B cell (primary cell): ENCODE measurements at places on chromosomes 16 and 17. TPM values are rescaled to one million over a fixed set of nuclear protein-coding genes. Genes with fewer than 3 reads are reported as not detected.

PPP1R1B gene
- not detected in 2 replicates for total RNA-seq

MYCBPAP gene
- total RNA-seq, result 5.1 and 5.5 TPM in 2 replicates

DNA sequence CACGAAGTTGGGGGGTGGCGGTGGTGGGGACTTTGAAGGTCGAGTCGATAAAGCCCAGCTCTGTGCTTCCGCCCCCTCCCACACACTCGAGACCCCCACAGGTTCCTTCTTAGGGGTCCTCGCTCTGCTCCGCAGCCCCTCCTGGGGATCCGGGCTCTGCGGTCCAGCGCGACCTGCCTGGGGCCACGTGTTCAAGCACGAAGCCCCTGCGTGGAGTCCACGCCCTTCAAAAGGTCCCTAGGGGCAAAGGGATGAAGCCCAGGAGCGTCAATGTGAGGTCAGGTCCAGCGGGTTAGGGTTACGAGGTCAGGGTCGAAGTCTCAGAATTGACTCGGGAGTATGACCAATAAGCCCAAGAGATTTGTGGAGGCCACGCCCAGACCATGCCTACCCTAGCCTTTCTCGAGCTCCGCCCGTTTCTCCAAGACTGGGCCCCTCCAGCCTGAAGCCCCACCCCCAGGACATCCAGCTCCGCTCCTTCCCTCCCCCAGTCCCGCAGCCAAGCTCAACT lies 786 bp upstream of the CACNA1G start:
- peak; percentile 58 for DNase-seq

KLHL36 gene
- 133 and 135 TPM in 2 replicates for total RNA-seq

PROCA1 gene
- total RNA-seq, result 24.4 and 26.8 TPM in 2 replicates

EFCAB5 gene
- total RNA-seq, result 2.3 and 3.0 TPM in 2 replicates

- no peak for DNase-seq
Observed at GRCh38 chr16:75913958-75914357, 187.7 kb upstream of the CPHXL start.

DNA sequence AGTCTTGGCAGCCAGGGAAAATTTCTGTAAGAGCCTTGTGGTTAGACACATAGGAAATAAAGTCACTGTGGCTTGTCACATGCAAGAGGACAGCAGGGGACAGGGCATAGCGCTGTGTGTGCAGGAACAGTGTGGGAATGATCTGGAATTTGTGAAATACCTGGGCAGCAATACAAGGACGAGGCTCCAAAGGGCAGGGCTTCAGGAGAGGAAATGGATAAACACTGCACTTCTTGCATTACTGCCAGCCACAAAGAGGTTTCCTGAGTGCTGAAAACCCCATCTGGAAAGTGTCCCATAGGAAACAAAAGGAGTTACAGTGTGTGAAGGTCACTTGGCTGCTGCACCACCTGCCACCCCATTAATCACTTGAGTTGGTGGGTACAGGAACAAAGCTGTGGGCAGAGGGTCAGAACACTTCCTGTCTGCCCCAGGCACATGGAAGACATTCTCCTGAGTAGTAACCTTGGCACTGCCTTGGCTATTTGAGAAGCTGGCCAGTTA lies 12.1 kb upstream of the HP start:
- DNase-seq, result no peak

ABCA5 gene
- 37.2 and 37.8 TPM in 2 replicates for total RNA-seq

- no peak for DNase-seq
Observed at GRCh38 chr16:7765079-7765550, 432.5 kb downstream of the RBFOX1 start.

- DNase-seq, result peak; percentile 50
Observed at GRCh38 chr17:40534371-40535189, 30.7 kb downstream of the CCR7 start.

DNA sequence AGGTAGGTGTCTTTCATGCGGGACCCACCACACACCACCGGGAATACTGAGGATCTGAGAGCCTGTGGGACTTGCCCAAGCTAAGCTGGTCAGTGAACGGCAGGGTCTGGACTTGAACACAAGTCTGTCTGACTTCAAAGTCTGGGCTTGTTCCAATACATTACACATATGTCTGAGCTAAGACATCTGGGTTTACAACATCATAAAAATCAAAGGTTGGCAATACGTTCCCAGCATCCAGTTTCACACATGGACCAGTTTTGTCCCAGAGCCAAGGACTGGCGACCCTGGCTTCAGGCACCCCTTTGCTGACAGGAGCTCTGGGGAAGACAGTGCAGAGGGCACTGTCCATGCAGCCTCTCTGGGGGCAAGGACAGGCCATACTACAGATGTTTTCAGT lies 27.9 kb upstream of the AXIN2 start:
- no peak for DNase-seq

DNA sequence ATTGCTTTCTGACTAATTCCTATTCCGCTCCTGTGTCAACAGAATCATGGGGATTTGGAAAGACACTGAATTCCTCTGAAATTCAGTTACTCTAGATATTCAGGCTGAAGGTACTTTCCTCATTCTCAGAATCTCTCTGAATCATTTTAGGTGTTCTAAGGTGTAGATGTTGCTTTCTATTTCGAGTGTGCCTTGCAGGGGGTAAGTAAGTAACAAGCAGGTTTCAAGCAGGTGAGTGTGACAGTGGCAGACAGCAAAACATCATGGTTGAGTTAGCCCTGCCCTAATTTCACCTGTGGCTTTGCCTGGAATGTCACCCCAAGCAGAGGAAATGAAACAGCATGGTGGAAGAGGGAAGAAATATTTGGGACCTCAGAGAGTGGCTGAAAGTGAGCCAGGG lies 75.1 kb downstream of the SHISA9 start:
- no peak for DNase-seq

DNA sequence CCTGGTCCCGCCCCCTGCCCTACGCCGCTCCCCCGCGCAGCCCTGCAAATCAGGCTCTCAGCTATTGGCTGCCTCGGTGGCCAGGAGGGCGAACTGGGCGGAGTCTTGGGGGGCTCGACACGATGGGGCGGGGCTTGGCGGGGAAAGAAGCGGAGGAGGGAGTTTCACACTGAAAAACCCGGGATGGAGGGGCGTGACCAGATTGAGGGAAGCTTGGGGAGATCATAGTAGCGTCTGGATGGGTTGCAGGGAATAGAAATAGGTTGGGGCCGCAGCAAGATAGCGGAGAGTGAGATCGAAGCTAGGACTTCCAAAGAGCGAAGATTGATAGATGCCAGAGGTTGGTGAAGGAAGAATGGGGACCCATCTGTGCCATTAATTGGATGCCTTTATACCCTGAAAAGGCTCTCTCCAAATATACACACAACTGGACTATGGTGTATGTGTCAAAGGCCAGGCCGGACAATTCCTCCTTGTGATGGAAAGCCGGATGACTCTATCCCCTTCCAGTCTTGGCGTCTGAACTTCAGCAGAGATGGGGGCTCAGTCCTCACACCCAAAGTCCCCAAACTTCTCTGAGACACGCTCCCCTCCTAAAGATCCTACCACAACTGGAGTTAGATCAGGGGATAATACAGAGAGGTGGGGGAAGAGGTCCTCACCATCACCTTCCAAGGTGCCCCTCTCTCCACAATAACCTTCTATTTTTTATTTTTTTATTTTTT lies 376 bp upstream of the STAC2 start:
- DNase-seq, result no peak

NME2 gene
- 154 and 169 TPM in 2 replicates for total RNA-seq

DNA sequence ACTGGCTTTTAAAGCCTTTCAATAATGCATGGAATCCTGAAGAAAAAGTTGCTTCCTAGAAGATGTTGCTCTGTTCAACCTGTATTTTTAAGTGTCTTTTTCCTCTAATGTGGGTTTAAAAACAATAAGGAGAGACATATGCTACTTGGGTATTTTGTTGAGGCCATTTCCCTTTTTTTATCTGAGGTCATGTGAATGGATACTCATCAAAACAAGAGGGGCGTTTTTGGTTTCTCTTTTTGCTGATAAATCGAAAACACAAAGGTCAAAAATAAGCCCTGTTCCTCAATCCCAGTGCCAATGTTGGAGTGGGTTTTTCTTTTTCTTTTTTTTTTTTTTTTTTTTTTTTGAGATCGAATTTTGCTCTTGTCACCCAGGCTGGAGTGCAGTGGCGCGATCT lies 468.0 kb upstream of the RBFOX1 start:
- no peak for DNase-seq

DNA sequence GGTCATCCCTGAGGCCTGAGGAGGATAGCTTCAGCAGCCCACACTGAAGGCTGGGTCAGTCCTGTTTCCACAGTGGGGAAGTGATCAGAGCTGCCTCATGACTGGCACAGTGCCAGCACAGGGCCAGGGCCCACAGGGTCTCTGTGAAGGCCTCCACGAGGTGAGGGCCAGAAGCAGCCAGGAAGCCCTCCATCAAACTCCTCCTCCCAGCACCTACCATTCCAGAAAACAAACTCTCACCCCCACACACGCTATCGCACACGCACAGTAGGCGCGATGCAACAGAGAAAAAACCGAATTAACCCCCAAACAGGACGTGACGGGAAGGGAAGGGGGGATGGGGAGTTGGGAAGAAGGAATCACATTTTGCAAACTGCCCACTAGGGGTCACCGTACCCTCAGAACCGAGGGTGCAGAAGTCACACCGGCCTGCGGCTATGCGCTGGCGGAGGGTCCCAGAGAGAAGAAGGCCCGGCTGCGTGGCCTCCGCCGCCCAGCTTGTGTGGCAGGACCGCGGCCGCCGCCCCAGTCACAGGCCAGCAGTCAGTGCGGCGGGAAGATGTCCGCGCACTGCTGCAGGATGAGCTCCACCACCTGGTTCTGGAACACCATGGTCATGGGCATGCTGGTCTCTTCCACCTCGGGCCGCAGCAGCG lies 37.6 kb downstream of the ARHGAP27 start:
- DNase-seq, result peak; percentile 74

- no peak for DNase-seq
Observed at GRCh38 chr17:9715503-9716016, 70.2 kb downstream of the USP43 start.

ADAP2 gene
- total RNA-seq, result 11.6 and 14.6 TPM in 2 replicates

MEFV gene
- 0.10 and 0.25 TPM in 2 replicates for total RNA-seq

- DNase-seq, result peak; percentile 55
Observed at GRCh38 chr16:27230562-27231001, 27.3 kb downstream of the KDM8 start.

- DNase-seq, result no peak
Observed at GRCh38 chr17:31561469-31562375, 170.2 kb downstream of the RAB11FIP4 start.

DNA sequence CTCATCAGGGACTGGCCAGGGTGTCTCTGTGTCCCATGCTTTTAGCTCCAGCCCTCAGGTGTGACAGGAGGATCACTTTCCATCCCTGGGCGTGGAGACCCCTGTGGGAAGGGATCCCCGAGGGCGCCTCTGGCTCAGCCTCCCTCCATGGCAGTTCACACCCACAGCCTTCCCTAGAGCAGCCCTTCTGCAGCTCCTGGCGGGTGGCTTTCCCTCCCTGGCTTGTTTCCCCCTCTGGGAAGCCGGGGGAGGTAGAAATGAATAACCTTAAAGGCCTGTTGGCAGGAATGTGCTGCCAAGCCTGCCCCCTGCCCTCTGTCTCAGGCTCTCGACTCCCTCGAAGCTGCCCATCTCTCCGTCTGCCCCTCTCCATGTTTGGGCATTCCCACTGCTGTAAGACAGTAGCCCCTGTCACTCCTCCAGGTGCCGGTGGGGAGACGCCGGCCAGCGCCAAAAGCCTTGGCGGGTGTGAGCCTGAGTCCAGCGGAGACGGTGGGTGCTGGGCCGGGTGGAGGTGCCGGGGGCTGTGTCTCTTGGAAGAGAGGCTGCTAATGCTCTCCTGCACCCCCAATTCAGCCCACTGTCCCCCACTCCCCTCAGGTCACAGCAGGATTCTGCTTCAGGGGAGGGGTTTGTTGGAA lies 2.1 kb upstream of the ATP2A1 start:
- DNase-seq, result no peak

GRCh38 chr17:65627891-65628643 lies 66.6 kb upstream of the AXIN2 start:
- DNase-seq, result no peak

DNA sequence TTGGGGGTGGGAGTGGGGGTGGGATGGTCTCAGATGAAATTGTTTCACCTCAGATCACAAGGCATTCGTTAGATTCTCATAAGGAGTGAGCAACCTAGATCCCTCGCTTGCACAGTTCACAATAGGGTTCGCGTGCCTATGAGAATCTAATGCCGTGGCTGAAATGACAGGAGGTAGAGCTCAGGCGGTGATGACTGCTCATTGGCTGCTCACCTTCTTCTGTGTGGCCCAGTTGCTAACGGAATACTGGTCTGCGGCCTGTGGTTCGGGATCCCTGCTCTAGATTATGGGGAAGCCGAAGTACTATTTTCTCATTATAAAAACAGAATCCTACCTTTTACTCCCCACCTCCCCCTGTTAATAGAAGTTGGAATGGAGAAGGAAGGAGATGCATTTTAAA lies 18.9 kb downstream of the CLTC start:
- DNase-seq, result no peak

SAMD14 gene
- 0.78 and 0.89 TPM in 2 replicates for total RNA-seq

DNA sequence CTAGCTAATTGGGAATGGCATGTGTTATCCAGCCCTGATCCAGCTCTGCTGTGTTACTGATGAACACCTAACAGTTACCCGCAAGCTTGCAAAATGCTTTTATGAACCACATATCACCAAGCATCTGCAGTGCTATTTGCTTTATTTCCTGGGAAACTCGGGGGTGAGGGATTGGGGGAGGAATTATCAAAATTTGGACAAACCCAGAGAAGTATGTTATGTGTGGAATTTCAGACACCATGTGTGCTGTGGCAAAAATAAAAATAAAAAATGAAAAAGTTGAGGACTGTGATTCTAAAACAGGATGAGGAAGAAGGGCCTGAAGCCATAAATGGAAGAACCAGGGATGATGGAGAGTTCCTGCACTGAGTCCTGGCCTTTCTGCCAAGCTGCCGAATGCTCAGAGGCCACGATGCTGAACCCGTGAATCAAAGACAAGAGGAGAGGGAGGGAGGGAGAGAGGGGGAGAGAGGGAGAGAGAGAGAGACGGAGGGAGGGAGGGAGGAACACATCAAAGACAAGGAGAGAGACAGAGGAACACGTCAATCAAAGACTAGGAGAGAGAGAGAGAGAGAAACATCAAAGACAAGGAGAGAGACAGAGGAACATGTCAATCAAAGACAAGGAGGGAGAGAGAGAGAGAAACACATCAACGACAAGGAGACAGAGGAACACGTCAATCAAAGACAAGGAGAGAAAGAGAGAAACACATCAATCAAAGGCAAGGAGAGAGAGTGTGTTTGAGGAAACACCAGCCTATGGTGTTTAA lies 89.8 kb downstream of the MRM3 start:
- no peak for DNase-seq

- no peak for DNase-seq
Observed at GRCh38 chr17:43784628-43785101, 4.4 kb downstream of the CFAP97D1 start.

C17orf78 gene
- not detected in 2 replicates for total RNA-seq

- no peak for DNase-seq
Observed at GRCh38 chr16:77387815-77388209, 47.0 kb downstream of the ADAMTS18 start.

- no peak for DNase-seq
Observed at GRCh38 chr17:76337413-76337777, 16.3 kb downstream of the PRPSAP1 start.

- no peak for DNase-seq
Observed at GRCh38 chr17:10716218-10716617, 13.6 kb downstream of the TMEM220 start.

DNA sequence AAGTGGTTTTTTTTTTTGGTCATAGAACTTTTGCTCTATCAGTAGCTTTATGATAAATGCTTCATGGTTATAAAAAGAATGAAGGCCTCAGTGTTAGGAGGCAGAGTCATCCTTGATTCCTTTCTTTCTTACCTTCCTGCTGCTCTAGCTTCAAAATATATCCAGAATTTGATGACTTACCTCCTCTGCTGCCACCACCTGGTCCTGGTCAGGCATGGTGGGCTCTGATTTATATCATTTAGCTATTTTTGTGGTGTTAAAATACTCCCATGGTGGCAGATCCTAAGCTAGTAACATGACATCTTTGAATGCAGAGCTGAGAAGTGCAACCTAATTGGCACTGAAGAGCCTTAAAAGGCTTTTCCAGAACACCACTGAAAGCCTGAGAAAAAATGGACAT lies 508.8 kb upstream of the CDH8 start:
- no peak for DNase-seq
